ENCODE measurements at places on chromosomes 16 and 17. TPM values are rescaled to one million over a fixed set of nuclear protein-coding genes. Genes with fewer than 3 reads are reported as not detected.

GRCh38 chr16:1378087-1378803 is 26.5 kb downstream of the GNPTG start:
- DNase-seq: no peak

DNA sequence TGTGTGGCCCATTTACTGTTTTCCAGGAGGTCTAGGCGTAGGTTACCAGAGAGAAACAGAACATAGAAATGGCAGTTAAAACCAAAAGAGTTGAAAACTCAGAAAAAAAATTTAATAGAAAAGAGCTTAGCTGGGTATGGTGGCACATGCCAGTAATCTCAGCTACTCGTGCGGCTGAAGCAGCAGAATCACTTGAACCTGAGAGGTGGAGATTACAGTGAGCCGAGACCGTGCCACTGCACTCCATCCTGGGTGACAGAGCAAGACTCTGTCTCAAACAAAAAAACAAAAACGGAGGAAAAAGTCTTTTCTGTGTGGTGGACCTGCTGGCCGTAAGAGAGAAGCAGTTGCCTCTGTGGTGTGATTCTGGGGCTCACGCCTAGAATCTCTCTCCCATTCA is 35.8 kb downstream of the MRTFB start:
- no peak for DNase-seq

DNA sequence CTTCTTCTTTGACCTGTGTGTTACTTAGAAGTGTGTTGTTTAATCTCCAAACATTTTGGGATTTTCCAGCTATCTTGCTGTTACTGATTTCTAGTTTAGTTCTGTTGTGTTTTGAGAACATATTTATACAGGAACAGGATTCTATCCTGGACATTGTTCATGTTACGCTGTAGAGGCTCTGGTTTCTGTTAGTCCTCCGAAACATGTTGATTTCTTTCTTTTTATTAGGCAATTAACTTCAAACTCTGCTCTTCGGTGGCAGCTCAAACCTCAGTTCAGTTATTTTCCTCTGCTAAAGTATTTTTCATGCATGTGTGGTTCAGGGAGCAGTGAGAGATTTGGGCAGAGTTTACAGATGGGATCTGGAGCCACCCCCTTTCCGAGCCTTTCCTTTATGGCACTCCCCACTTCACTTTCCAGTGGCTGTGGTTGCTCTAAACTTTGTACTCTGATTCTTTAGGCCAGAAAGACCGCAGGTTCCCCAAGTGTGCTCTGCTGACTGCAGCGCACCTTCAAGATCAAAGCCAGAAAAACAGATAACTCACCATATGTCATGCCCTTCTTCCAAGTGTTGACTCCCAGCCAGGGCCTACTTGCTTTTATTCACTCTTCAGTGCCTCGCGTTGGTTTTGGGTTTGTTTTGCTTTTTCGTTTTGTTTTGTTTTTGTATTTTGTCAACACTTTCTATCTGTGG is 77.6 kb upstream of the KSR1 start:
- DNase-seq: no peak

GRCh38 chr17:61498042-61498994 is 46.1 kb downstream of the TBX4 start:
- no peak for DNase-seq

DNA sequence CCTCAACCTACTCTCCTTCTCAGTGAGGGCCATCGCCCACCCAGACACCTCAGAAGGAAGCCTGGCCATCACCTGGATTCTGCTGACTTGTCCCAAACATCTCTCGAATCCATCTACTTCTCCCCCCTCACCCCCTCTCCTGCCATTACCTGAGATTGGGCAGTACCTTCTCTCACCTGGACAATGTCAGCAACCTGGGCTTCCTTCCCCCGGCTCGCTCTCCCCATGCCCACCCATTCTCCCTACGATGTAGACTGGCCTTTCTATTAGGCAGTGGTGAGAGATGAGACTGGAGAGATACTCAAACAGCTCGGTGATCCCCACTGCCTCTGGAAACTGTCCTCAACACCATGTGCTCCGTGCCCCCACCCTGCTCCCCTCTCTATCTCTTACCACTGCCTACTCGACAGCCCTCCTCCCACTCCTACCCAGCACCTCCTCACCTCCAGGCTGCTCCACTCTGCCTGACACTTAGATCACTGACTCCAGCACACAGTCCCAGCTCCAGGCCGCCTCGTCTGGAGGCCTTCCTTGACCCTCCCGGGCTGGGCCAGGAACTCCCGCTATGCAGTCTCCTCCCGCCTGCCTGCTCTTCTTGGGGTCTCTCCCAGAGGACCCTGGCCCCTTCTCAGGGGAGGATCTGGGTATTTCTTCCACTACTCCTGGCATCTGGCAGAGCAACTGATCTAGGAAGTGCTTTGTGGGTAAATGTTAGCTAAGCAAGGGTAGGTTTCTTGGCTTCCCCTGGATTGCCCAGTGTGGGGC is 235.8 kb upstream of the NLRP1 start:
- no peak for DNase-seq

- peak; percentile 84 for DNase-seq
These were observed 32.7 kb upstream of the CDH1 start for GRCh38 chr16:68704232-68704867.

- peak; percentile 31 for DNase-seq
These were observed 685 bp upstream of the PSMD3 start for GRCh38 chr17:39979893-39980350.

DNA sequence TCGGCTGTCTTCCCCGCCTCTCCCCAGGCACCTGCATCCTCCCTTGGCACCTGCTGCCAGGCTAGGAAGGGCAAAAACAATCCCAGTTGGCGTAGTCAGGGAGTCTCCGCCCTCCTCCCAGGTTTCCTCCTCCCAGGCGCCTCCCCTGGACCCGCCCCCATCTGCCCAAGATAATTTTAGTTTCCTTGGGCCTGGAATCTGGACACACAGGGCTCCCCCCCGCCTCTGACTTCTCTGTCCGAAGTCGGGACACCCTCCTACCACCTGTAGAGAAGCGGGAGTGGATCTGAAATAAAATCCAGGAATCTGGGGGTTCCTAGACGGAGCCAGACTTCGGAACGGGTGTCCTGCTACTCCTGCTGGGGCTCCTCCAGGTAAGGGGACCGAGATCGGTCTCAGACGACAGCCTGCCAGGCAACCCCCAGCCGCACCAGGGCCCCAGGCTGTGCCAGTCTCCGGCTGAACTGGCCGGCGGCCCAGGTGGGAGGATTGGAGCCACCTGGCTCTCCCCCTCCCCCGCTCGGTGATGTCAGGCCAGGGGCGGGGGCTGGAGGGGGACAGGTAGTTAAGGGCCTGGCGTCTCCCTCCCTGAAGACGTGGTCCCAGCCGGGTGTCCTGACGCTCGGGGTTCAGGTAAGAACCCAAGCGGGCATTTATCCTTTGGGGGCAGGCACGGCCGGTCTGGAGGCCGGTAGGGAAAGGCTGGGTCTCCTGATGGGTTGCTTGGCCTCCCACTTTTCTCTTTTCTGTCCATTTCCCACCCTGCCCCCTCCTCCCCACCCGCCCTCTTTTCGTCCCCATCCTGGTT is at the start of gene GRB7:
TSS of gene GRB7 (plus strand) at position 179 of the 808 bp plus-strand sequence. CDS start 4,364 bp downstream, outside the sequence.
- DNase-seq: peak; percentile 65

DNA sequence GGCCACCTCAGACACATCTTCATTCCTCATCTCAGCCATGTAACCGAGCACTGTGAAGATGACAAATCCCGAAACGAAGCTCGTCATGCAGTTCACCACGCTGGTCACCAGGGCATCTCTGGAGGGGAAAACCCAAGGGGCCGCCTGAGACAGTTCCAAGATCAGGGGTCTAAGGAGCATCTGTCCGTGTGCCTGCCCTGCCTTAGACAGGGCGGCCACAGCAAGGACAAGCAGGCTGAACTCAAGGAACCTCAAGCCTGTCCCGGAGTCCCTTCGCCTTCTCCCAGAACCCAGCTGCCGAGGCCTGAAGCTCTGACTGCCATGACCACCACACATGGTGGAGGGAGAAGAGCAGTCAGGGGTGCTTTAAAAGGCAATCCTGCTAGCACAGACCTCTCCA is 22.7 kb downstream of the SLC6A4 start:
- DNase-seq: no peak

DNA sequence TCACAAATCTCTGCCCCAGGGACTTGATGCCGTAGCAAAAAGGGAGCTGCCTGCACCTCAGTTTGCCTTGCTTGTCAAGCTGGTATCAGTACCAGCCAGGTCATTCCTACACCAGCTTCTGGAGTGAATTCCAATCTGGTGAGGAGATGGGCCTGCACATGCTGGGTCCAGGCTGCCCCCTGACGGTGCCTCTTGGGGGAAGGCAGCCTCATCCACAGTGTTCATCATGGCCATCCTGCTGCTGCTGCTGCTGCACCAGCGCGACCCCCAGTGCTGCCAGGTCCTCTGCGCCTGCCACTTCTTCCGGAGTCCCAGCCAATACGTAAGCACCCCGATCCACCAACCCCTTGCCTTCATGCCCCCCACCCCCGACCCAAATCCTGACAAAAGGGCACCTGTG is 8.3 kb downstream of the MRPL27 start:
- peak; percentile 59 for DNase-seq

- no peak for DNase-seq
These were observed 2.5 kb downstream of the TLCD3B start for GRCh38 chr16:30028438-30029076.

DNA sequence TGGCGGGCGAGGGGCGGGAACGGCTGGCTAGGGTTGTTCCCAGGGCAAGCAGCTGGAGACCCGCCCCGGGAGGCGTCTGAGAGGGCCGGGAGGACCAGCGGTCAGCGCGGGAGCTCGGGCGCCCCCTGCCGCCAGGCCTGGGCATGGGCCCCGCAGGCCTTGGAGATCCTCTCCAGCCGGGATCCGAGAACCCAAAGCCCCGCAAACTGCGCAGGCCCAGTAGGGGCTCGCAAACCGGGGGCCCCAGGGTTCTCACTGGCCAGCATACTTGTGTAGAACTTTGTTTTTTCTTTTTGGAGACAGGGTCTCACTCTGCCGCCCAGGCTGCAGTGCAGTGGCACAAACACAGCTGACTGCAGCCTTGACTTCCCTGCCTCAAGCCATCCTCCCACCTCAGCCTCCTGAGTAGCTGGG is 20.8 kb upstream of the ZNF423 start:
- no peak for DNase-seq

GRCh38 chr17:59830007-59830630 is 62.6 kb downstream of the TUBD1 start:
- DNase-seq: peak; percentile 67

DNA sequence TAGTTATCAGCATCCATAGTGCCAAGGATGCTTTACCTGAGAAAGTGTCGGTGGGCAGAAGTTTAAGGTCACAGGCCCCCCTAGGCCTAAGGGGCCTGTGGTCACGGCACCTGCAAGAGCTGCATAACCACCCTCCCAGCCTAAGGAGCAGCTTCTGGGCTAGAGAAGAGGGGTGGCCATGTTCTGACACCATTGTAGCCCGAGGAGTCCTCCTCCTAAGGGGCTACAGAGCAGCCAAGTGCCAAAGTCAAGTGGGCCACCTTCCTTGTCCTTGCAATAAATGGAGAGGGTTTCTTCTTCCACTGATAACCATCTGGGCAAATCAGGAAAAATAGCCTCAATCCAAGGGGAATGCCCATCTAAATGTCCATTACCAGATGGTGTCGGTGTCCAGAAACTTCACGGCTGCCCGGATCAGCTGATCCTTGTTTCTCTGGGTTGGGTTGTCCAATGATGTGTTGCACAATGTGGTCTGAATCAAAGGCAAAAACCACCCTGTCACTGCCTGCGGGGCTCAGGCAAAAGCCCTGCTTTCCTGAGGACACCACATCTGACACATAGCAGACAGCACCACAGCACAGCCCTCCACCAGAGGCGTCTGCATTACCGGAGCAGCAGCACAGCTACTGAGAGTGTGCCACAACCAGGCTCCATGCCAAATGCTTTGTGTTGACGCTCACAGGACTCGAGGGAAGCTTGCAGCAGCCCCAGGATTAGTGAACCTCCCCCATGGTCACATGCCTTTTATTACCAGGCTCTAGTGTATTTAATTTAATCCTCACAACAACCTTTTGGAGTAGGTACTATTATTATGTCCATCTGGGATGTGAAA is 12.8 kb downstream of the ATPAF2 start:
- DNase-seq: peak; percentile 30

DNA sequence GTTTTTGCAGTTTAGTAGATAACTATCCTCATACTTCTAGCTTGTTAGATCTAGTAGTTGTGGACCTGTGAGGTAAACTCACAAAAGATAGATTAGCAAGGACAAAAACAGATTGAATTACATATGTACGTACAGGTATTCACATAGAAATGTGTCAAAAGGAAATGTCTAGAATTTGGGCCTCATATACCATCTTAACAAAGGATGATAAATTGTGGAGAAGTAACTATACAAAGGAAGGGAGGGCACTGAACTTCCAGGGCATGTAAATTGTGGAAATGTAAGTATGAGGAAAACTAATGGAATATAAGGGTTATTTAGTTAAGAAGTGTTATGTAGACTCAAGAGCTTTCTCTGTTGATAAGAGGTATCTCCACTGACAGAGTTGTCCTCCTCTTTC is 477.3 kb downstream of the KCNJ2 start:
- DNase-seq: no peak

DNA sequence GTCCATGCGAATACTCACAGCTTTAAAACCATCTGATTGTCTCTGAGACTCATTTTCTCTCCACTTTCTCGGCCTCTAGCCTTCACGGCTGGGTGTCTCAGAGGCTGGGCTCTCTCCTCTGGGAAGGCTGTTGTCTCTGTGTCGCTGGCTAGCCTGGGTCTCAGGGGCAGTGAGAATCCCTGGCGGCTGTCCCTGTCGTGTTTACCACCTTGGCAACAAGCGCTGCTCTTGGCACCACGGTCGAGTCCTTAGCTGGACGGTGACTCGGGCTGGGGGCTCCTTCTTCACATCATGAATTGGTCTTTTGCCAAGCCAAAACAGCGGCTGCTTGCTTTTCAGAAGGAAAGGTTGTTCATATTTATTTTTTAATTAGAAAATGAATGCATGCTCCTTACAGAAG is 81.1 kb downstream of the MSI2 start:
- no peak for DNase-seq

DNA sequence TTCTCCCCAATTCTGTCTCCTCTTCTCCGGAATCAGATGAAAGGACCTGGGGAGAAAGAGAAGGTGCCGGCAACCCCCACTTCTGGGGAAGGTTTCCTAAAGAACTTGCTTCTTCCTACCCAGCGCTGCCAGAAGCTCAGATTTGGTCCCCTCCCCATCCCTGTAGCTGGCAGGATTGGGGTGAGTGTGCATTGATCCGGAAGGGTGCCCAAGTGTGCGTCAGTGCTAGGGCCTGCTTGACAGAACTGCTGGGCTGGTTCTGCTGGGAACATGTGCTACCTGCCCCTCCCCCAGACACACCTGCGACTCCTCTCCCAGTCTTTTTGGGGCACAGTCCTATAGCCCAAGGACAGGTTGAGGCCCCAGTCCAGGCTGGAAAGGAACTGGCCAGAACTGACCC is 3.3 kb downstream of the ARL4D start:
- no peak for DNase-seq

GRCh38 chr17:43051969-43052368 is 26.9 kb downstream of the RND2 start:
- peak; percentile 7 for DNase-seq

GRCh38 chr17:31825961-31826691 is 32.9 kb downstream of the COPRS start:
- DNase-seq: peak; percentile 51

- peak; percentile 41 for DNase-seq
These were observed 12.1 kb upstream of the ALDOA start for GRCh38 chr16:30053376-30054015.

SULT1A2 gene
- total RNA-seq: 0.51 TPM

MYH11 gene
- not detected for total RNA-seq

MLYCD gene
- total RNA-seq: 2.4 TPM

DPEP1 gene
- total RNA-seq: not detected

MAPT gene
- 0.26 TPM for total RNA-seq

TBC1D26 gene
- total RNA-seq: not detected

FOXF1 gene
- not detected for total RNA-seq

HOXB1 gene
- total RNA-seq: under 0.01 TPM

Measured in bronchial epithelial cell (primary cell).